Coronary artery (tissue), 2 donors: ENCODE measurements at places on chromosomes 5 and 9.

DNA sequence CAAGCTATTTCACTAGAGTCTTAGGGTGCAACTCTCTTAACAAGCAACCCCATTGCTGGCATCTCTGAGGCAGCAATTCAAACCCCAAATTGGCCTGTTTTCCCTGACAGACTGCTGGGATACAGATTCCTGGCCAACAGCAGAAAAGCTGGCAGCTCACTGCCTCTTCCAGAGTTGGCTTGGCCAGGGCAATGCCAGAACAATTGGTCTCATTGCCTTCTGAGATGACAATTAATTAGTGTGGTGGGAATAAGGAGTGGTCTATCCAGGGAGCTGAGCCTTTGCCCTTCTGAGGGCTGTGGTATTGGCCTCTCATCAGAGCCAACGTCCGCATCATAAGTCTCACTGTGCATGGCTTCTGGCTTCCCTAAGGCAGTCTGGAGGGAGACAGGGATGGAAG, 183.2 kb downstream of the GNAQ start:
- no peak for DNase-seq

- no peak for DNase-seq
Measured at GRCh38 chr9:2469681-2470221, 151.8 kb upstream of the VLDLR start.

GRCh38 chr9:136310273-136311030, 6.6 kb upstream of the CCDC187 start:
- no peak for DNase-seq

DNA sequence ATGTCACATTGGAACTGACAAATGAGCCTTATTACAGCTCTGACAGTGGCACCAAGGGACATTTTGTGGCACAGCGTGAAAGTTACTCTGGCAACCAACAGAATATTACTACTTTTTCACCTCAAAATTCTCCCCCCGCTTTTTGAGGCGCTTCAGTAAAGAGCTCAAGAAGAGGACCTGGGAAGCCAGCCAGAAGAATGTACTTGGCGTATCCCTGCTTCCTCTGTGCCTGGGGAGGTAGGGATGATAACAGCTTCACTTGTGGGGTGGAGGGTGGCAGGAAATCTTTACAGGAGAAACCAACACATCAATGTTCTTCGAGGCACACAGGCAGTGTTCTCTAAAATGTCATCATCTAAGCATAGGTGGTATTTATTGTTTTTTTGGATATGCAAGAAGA, 624.1 kb downstream of the NR2F1-AS1 start:
- DNase-seq: no peak

GRCh38 chr9:125743682-125744428, 3.3 kb upstream of the PBX3 start:
- DNase-seq: no peak

GRCh38 chr9:74556685-74557084, 59.5 kb downstream of the RORB start:
- no peak for DNase-seq

- DNase-seq: no peak
Measured at GRCh38 chr9:14043483-14043882, 270.5 kb downstream of the NFIB start.

- DNase-seq: no peak
Measured at GRCh38 chr9:34866614-34867013, 91.5 kb upstream of the PHF24 start.

- no peak for DNase-seq
Measured at GRCh38 chr5:53164478-53165165, 55.1 kb upstream of the MOCS2 start.

GRCh38 chr5:11323761-11324160, 562.7 kb upstream of the DAP start:
- no peak for DNase-seq

DNA sequence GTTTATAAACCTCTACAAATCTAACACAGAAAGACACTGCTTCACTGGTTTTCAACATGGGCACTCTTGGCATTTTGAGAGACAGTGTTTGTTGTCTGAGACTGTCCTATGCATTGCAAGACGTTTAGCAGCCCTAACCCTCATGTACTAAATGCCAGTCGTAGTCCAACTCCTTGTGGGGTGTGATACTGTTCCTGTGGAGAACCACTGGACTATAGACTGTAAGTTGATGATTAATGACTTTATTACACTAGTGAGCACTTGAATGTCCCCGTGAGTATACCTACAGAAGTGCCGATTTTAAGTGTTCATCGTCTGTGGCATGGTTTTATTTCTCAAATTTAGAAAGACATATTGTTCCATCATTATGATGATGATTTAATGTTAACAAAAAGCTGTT, 46.2 kb downstream of the RECK start:
- DNase-seq: no peak

- DNase-seq: no peak
Measured at GRCh38 chr5:139848508-139849100, 53.0 kb downstream of the PSD2 start.

DNA sequence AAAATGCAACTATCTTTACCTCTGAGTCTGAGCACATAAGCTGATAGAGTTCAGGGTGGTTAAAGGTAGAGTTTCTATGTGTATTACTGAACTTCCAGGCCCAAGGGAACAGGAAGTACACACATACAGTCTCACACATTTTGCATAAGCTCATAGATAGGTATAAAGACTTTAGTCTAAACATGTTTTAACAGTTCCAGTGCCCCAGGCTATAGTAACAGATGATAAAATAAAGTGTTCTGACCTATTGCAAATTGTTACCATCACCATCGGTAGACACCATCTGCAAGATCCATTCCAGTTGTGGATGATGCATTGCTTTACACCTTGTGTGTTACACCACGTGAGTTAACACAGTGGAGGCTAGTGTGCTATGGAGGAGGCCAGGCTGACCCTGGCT, 95.8 kb downstream of the TMEM174 start:
- DNase-seq: no peak

- no peak for DNase-seq
Measured at GRCh38 chr5:132456296-132456986, 34.1 kb downstream of the IRF1 start.
